ENCODE measurements at places on chromosomes 7 and 10.

GRCh38 chr10:30645340-30645827 lies 15.8 kb upstream of the LYZL2 start:
- DNase-seq, result no peak

GRCh38 chr10:44178856-44179255 lies 206.0 kb downstream of the CXCL12 start:
- DNase-seq, result no peak

DNA sequence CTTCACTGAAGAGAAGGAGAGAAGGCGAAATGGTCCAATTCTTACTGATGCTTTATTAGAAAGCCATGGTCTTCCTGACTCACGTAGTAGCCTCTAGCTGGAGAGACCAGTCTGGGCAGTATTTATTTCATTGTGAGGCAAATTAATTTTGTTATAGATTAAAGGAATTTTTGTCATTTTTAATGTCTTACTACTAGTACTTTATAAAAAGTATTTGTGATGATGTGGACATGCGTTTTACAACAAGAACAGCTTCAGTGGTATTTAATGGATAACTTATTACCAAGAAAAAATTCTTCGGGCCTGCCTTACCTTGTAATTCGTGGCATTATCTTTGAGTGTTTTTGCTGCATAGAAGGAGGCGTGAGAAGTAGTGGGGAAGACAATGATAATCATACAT lies 339.4 kb upstream of the SHH start:
- no peak for DNase-seq

GRCh38 chr7:8637322-8637721 lies 203.9 kb downstream of the NXPH1 start:
- DNase-seq, result no peak

GRCh38 chr10:83612050-83612449 lies 527.3 kb upstream of the GHITM start:
- DNase-seq, result no peak

DNA sequence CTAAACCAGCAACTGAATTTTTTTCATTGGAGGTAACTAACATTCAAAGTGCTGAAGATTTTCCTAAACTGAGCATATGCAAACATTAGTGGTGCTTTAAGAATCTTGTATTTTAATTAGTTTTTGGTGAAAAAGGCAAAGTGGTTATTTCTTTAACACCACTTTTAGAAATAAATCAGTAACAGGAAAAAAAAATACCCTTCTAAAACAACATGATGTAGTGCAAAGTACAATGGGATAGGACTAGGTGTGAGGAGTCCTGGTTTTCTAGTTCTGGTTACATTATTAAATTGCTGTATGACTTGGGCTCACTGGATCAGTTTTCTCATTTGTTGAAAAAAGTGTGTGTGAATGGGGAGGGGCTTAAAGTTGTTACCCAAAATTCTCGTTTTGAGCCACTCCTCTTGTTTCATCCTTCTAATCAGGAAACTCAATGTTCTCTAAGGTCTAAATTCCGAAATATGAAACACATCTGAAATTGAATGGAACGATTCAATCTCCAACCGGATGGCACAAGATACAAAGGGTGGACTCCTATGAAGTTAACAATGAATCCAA lies 1.8 kb downstream of the WASL start:
- DNase-seq, result no peak

GRCh38 chr10:10500937-10501336 lies 516.7 kb upstream of the CELF2 start:
- no peak for DNase-seq

DNA sequence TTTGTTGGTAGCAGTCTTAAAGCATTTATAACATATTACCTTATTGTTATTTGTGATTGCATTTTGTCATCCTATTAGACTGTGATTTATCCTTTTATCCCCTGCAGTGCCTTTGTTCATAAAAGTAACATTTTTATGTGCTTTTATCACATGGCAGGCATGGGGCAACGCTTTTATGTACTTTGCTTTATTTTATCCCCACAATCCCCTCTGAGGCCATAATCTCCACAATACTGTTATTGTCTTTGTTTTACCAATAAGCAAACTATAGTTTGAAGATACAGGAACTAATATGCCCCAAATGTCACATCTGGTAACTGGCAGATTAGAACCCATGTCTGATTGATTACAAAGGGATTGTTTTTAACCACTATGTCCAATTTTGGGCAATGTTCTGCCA lies 613.5 kb downstream of the REEP3 start:
- no peak for DNase-seq

DNA sequence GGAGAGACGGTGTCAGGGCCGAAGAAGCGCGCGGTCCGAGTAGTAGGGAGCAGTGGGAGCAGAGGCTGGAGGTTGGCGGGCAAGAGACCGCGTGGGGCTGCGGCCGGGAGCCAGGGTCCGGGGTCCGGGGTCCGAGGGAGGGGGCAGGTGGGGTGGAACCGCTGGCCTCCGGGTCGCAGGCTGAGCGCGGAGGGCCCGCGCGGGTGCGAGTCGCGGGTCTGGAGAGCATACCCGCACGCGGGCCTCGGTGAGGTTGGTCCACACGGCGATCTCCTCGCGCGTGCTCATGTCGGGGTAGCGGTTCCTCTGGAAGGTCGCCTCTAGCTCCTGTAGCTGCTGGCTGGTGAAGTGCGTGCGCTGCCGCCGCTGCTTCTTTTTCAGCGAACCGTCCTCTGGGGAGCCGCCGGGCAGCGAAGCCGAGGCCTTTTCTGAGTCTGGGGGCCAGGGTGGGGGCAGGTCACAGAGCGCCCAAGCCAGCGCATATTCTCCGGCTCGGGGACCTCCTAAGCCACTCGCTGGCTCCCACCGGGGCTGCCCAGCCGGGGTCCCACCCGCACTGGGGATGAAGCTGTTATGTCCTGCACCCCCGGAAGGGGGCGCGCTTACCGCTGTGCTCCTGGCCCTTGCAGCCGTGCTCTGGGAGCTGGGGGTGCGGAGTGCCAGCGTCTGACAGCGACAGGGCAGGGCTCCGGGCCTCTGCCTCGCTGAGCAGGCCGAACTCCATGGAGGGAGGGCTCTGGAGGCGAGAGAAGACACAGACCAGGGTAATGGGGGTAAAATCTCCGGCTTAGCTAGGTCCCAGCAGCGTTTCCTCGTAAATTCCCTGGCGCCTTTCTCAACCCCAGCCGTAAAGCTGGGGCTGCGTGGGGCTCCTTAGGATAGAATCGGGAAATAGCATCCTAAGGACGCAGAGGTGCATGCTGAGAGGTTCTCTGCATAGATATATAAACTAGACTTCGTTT lies 5.5 kb downstream of the ELOVL3 start:
- peak; percentile 83 for DNase-seq

DNA sequence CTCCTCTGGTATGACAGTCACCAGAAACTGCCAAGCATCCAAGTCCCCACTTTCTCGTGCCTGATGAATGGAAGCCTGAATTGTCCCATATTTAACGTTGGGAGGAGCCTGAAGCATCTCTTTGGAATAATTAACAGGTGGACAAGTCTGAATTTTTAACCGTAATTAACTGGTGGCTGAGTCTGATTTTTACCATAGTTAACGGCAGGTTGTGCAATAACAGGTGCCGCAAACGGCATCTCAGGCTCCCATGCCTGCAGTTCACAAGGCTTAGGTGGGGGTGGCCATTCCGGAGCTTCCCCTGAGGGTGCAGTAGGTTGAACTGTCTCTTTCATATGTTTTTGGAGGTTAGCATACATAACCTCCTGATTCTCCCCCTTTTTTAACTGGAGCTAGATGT lies 2.0 kb upstream of the GIMAP4 start:
- DNase-seq, result no peak

GRCh38 chr7:138892006-138892630 lies 89.1 kb downstream of the KIAA1549 start:
- DNase-seq, result no peak

- no peak for DNase-seq
Measured at GRCh38 chr7:80026766-80027165, 107.9 kb upstream of the GNAI1 start.

DNA sequence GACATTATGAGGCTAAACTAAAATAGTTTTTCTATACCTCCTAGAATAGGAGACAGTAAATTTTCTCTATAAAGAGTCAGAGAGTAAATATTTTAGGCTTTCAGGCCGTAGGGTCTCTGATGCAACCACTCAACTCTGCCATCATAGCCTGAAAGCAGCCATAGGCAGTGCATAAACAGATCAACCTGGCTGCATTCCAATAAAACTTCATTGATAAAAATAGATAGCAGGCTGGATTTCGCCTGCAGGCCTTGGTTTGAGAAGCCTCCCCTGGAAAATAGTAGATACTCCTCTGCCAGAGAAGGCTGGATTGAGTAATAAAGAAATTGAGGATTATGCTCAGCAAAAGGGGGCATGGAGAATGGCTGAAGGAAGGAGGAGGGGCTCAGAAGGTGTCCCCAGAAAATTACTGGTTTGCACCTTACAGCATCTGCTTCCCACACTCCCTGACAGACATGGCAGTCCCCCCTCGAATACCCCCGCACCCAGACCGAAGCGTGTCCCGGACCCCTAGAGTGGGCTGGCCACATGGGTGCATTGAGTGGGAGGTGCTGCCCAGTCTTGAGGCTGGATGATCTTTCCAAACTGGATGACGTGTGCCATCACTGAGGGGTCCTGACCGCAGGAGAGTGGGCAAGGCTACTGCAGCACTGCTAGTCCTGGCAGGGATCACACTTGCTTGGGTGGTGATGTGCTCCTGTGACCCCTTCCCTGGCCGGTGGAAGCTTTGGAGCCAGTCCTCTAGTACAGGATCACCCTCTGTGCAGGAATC lies 126.6 kb downstream of the PTPN20 start:
- no peak for DNase-seq

DNA sequence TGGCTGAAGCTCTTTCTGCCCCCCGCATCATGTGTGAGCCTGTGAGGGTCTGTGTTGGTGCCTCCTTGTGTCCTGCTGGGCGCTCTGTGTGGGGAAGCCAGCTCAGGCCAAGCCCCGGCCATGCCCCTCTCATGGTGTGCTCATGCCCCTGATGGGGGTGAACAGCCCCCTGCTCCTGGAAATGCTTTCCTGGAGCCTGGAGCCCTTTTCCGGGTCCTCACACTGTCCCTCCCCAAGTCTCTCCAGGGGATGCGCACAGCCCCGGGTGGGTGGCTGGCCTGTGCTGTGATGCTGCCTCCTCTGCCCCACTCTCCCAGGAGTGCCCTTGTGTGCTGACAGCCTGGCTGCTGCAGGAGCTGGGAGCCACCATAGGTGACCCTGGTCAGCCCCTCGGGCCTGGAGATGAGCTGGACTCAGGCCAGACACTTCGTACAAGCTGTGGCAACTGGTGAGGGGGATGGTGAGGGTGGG lies 20.8 kb upstream of the ZNF862 start:
- no peak for DNase-seq

DNA sequence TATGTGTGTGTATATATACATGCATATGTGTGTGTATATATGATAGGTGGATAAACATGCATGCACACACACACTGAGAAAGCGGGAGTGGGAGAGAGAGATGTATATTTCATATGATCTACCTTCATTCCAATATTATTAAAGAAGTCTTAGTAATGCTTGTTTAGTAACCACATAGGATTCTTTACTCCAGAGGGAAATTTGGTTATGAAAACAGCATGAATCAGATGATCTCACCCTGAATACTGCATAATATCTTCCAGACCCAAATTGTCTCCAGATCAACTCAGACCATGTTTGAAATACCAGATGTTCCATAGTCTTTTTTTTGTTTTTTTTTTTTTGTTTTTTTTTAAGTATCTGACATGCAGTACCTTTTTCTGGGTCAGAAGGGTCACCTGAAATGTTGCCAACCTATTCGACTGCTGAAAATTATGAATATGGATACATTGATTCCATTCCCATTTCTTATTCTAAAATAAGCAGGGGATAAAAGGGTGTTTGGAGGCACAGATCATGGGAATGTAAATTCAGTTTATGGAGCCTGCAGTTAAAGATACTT lies 17.4 kb downstream of the TES start:
- no peak for DNase-seq

GRCh38 chr10:29830531-29831512 lies 196.1 kb upstream of the SVIL start:
- DNase-seq, result no peak

DNA sequence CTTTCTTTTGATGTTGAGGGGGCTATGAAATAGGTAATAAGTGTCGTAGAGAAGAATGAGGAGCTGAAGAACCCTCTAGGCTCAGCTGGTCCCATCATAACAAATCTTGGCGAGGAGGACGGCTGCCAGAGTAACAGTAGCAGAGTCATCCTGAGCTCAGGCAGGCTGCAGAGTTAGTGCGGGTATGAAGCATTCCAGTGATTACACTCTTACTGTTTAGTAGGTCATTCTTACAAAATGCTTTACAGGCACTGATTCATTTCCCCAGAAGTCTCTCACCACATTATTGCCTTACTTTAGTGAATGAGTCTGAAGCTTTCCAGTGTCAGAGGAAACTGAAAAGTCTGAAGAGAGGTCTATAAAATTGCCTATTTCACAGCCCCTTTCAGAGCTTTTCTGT lies 43.9 kb upstream of the GPR158 start:
- DNase-seq, result no peak

GRCh38 chr7:157693521-157694375 lies 356.9 kb downstream of the DNAJB6 start:
- no peak for DNase-seq

- DNase-seq, result no peak
Measured at GRCh38 chr10:126528315-126528835, 140.1 kb upstream of the ADAM12 start.

DNA sequence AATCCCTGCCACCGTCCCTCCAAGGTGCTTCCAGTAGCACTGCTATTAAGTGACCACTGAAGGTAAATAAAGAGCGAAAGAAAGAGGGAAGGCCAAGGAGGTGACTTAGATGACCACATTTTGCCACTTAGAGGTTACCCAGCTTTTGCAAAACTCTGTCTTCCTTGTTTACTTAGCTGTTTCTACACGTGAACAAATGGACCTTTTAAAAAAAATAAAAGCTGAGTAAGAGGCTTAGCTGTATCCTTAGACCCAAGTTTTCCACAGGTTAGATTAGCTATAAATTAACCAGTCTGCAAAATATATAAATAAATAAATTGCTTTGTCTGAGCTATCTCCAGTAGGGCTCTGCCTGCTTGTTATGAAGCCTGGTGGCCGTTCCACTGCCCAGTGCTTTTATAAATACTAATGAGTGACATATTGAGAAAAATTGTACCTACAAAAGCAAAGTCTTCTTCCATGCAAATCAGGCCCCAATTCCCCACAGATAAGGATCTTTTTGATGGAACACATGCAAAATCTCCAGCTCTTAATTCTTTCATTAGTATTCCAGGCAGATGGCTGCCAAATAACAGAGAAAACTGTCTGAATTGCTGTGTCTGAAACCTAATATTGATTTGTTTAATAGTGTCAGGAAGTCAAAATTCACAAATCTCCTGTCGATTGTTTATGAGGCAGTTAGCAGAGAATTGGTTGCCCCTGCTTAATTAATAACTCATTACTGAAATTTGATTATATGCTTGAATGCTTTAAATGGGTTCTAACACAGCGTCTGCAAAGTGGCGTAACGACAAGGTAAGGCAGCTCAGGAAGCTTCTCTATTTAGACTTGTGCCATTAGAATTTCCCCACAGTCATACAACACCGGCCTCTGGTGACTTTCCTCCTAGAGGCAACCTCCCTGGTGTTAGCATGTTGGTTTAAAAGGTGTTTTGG lies 176.7 kb downstream of the EMX2 start:
- DNase-seq, result no peak

GRCh38 chr10:74255888-74256357 lies 104.9 kb downstream of the ADK start:
- no peak for DNase-seq

Measured in stimulated activated naive CD8-positive, alpha-beta T cell treated with anti-CD3 and anti-CD28 coated beads, Interleukin-15, Interleukin-2, amounts not matched to agents 100 U/mL and 50 U/mL, for 24 hours (primary cell).